ENCODE measurements at places on chromosomes 12 and 14. TPM values are rescaled to one million over a fixed set of nuclear protein-coding genes. Genes with fewer than 3 reads are reported as not detected.

DNA sequence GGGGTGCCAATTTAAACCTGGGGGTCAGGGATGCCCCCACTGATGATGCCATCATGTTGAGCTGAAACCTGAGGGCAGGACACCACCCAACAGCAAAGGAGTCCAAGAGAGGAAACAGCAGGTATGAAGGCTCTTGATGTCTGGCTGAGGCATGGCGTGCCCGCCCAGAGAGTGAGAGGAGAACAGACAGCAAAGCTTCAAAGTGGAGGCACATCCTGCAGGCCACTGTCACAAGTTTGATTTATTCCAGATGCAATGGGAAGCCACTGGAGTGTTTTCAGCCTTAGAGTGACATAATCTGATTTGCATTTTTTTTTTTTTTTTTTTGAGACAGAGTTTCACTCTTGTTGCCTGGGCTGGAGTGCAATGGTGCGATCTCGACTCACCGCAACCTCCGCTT lies 34.8 kb downstream of the IRF2BPL start:
- DNase-seq: no peak

KRT82 gene
- total RNA-seq: not detected

- no peak for DNase-seq
These were observed 203.6 kb downstream of the NUAK1 start for GRCh38 chr12:105935106-105935505.

- no peak for DNase-seq
These were observed 36.3 kb upstream of the FAM222A start for GRCh38 chr12:109677279-109677691.

RD3L gene
- total RNA-seq: not detected

- DNase-seq: peak; percentile 49
These were observed 109.5 kb downstream of the DIP2B start for GRCh38 chr12:50614167-50614759.

All from K562 (cell line).